ENCODE measurements at places on chromosomes 5 and 9. TPM values are rescaled to one million over a fixed set of nuclear protein-coding genes. Genes with fewer than 3 reads are reported as not detected.

The C9 gene
- total RNA-seq = not detected

The KIF4B gene
- total RNA-seq = 0.05 TPM

The EDIL3 gene
- total RNA-seq = not detected

The PRDM12 gene
- total RNA-seq = 0.09 TPM

The RAB3C gene
- not detected for total RNA-seq

DNA sequence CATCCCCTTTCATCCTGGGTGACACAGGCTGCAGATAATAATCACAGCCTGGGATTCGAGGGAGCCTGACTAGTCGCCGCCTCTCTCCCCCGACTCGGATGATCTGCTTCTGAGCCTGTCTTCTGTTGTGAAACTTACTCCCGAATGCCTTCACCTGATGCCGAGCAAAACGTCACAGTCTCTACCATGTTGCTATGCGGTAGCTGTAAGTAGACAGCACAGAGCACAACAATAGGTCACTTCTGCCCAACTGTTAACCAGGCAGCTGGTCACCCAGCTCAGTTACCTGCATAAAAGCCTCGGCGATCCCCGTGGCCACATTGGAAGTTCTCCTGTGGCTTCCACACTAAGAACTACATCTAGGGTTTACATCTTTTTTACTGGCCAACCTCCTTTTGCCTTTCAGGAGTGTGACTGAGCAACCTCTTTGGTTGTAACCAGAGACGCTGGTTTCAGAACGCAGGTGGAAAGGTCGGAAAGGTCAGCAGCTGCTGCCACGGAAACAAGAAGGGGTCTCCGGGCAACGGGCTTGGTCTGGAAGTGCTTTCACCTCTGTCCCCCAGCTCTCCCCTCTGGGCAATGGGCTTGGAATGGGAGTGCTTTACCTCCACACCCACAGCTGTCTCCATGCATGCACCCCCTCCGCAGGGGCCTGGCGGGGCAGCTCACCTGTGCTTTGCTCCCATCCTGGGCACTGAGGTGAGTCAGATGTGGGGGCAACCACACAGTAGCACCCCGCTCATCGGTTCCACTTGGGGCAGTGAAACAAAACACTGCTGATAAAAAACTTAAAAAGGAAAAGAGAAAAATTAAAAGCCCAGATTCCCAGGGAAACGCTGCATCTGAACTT, 7.6 kb upstream of the PPP1R26 start:
- DNase-seq = no peak
- H3K4me1 ChIP-seq = peaks cover 19% of the 10 kb centered on the region
- peaks cover 34% of the 10 kb centered on the region for H3K27me3 ChIP-seq
- H3K27ac ChIP-seq = no peak overlapping the region
- H3K36me3 ChIP-seq = no peaks in the 10 kb centered on the region

DNA sequence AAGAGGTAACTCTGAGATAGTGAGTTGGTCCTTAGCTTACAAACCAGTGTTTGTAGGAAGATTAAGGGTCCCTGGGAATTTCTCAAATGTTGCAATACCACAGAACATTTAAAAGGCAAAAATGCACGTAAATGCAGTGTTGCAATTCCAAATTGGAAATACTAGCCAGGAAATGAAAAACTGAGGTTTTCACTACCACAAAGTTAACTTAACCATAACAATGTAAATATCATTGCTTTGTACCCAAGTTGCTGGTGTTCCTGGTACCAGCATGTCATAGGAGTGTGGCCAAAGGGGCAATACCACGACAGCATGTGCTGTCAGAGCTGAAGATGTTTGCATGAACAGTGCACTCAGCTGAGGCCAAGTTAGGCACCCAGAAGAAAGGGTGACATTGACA, 382.9 kb downstream of the GLIS3 start:
- H3K36me3 ChIP-seq = no peaks in the 10 kb centered on the region
- H3K4me3 ChIP-seq = no peak overlapping the region
- H3K27me3 ChIP-seq = peaks cover 14% of the 10 kb centered on the region
- H3K4me1 ChIP-seq = no peaks in the 10 kb centered on the region

DNA sequence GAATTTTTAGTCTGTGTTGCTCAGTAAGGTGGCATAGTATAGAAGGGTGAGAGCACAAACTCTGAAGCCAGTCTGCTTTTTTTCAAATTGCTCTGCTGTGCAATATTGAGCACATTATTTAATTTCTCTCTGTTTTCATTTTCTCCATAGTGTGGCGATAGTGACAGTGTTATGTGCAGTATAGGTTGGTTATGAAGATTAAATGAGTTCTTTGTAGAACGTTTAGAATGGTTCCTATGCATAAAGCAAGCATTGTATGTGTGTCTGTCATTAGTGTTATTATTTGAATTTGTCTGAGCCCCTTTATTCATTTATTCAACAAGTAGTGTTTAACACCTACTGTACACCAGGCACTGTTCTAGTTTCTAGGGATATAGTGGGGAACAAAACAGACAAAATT, 9.2 kb downstream of the PRR16 start:
- no peaks in the 10 kb centered on the region for H3K36me3 ChIP-seq
- no peak overlapping the region for H3K4me3 ChIP-seq
- no peaks in the 10 kb centered on the region for H3K27me3 ChIP-seq
- no peak overlapping the region for H3K27ac ChIP-seq
- no peak for DNase-seq
- H3K4me1 ChIP-seq = no peaks in the 10 kb centered on the region

GRCh38 chr9:9045572-9045971, 1246.0 kb upstream of the DMAC1 start:
- no peak for DNase-seq
- H3K27ac ChIP-seq = no peak overlapping the region
- H3K4me3 ChIP-seq = no peak overlapping the region

GRCh38 chr9:126450668-126451205, 124.1 kb downstream of the MVB12B start:
- H3K36me3 ChIP-seq = no peaks in the 10 kb centered on the region
- DNase-seq = no peak
- H3K27me3 ChIP-seq = no peaks in the 10 kb centered on the region
- H3K4me1 ChIP-seq = peaks cover 3% of the 10 kb centered on the region
- H3K4me3 ChIP-seq = no peak overlapping the region

DNA sequence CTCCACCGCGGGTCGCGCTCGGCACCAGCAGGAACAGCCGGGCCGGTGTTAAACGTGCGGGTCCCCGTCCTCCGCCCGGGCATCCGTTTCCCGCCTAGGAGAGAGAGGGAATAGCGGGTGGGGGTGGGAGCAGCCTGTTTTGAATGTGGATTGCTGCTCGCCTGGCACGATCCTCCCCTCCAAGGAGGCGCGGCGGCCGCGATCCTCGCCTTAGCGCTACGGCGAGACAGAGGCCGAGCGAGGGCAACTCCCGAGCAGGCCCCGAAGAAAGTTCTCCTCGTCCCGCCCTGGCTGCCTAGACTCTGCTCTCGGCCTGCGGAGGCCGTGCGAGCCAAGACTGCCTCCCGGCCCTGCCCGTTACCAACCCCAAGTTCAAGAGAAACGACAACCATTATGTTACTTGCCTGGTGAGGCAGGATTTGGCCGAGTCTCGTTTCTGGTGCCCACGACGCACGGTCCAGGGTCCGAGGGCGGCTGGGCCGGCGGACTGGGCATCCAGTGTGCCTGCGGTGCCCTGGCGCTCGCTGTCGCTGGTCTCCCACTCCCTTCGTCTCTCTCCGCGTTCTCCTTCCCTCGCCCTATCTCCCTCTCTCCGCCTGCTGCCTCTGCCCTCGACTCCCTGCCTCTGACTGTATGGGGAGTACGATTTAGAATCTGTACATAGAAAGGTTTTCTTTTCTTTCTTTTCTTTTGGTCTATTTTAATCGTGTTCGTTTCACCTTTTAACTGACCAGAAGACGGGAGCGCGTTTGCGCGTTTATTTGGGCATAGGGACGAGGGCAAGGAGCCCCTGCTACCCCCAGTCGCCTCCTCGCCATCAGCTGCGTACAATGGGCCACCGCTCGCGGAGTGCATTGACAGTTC, 724 bp downstream of the NR2F1-AS1 start:
- H3K4me1 ChIP-seq = peaks cover 16% of the 10 kb centered on the region
- H3K27ac ChIP-seq = no peak overlapping the region
- H3K4me3 ChIP-seq = no peak overlapping the region
- H3K27me3 ChIP-seq = peaks cover 41% of the 10 kb centered on the region
- no peaks in the 10 kb centered on the region for H3K36me3 ChIP-seq

GRCh38 chr5:52694648-52695047, 93.1 kb upstream of the ITGA1 start:
- no peaks in the 10 kb centered on the region for H3K4me1 ChIP-seq
- no peaks in the 10 kb centered on the region for H3K36me3 ChIP-seq
- DNase-seq = no peak
- H3K27me3 ChIP-seq = no peaks in the 10 kb centered on the region
- H3K27ac ChIP-seq = no peak overlapping the region

- H3K4me1 ChIP-seq = peaks cover 7% of the 10 kb centered on the region
- no peak overlapping the region for H3K27ac ChIP-seq
- DNase-seq = peak; percentile 86
- H3K36me3 ChIP-seq = peaks cover 2% of the 10 kb centered on the region
- no peak overlapping the region for H3K4me3 ChIP-seq
Observed at GRCh38 chr9:97889941-97890887, 32.1 kb downstream of the TRMO start.

GRCh38 chr5:102388235-102388634, 92.2 kb upstream of the SLCO4C1 start:
- no peak for DNase-seq
- no peaks in the 10 kb centered on the region for H3K4me1 ChIP-seq
- H3K27ac ChIP-seq = no peak overlapping the region
- no peaks in the 10 kb centered on the region for H3K36me3 ChIP-seq
- H3K27me3 ChIP-seq = peaks cover 2% of the 10 kb centered on the region
- H3K4me3 ChIP-seq = no peak overlapping the region

- no peak overlapping the region for H3K27ac ChIP-seq
- peaks cover 32% of the 10 kb centered on the region for H3K4me1 ChIP-seq
Observed at GRCh38 chr5:123440456-123441181, 17.4 kb upstream of the CEP120 start.

- no peak overlapping the region for H3K4me3 ChIP-seq
- no peaks in the 10 kb centered on the region for H3K36me3 ChIP-seq
- H3K27me3 ChIP-seq = no peaks in the 10 kb centered on the region
Observed at GRCh38 chr9:137511758-137512463, 38.3 kb downstream of the PNPLA7 start.

DNA sequence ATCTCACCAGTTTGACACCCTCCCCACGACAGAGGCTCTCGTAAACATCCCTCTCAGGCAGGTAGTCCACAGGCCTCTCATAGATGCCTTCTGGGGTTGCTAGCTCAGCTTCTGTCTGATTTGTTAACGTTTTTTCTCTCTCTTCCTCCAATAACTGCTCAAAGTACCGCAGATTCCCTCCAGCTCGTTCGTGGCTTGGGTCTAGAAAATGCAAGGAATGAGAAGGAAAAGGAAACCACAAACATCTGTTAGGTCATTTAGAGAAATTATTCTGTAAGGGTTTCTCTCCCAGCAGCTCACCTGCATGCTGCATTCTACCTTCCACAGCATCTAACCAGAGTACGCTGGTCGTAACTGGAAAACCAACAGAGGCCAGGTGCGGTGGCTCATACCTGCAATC, 18.5 kb downstream of the P4HA2 start:
- no peaks in the 10 kb centered on the region for H3K36me3 ChIP-seq
- H3K27ac ChIP-seq = no peak overlapping the region
- no peak overlapping the region for H3K4me3 ChIP-seq

DNA sequence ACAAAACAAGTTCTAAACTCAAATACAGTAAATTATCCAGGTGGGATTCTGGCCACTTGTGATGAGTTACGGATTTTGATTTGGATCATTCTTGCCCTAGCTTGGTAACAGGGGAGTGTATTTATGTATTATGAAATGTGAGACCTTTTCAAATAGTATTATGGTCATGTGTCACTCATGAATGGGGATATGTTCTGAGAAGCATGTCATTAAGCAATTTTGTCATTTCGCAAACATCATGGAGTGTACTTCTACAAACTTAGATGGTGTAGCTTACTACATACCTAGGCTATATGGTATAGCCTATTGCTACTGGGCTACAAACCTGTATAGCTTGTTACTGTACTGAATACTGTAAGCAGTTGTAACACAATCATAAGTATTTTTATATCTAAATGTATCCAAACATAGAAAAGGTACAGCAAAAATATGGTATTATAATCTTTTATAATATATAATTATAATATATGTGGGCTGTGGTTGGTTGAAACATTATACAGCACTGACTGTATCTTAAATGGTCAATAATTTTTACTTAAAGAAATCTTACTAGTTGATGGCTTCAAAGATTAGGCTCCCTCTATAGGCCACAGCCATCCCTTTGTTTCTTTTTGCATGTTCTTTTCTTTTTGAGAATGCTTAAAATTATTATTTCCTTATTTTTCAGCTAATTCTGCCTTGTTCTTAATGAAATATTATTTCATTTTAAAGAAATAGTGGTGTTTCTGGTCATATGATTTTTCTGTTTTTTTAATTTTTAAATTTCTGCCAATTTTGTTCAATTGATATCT, 128.4 kb downstream of the MAST4 start:
- H3K4me3 ChIP-seq = no peak overlapping the region
- DNase-seq = no peak
- no peaks in the 10 kb centered on the region for H3K36me3 ChIP-seq
- no peak overlapping the region for H3K27ac ChIP-seq

DNA sequence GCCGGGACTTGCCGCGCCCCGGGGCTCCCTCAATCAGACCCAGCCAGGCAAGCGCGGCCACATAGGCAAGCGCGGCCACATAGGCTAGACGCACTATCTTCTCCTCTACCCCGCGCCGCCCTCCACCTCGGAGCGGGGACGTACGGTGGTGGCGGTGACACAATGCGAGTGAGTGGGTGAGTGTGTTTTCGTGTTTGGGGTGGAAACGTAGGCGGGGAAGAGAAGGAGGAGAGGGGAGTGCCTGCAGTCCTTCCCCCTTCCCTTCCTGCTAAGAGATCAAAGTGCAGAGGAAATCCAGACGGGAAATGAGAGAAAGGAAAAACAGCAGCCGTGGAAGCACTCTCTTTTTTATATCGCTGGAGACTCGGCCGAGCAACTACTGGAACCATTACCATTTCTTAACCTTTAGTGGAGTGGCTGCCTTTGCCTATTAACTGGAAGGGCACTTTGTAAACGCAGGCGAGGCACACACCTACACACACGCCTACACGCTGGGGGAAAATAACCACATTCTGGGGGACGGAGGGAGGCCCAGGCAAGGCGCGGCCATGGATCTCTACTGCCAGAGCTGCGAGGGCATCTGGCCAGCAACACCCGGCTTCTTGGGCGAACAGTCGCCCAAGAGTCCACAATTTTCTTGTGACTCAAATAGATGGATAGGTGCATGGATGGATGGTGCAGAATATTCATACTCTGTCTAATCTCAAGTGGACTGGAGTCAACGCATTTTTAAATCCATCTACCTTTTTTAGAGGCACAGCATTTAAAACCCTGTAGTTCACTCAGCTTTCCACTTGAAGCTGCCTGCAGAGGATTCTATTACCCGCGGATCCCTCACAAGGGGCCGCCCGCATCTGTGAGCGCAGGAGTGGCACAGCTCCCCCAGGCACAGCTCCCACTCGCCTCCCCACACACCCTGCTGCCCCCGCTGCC, 2.1 kb downstream of the EDIL3 start:
- DNase-seq = peak; percentile 18
- peaks cover 35% of the 10 kb centered on the region for H3K27me3 ChIP-seq
- peaks cover 6% of the 10 kb centered on the region for H3K4me1 ChIP-seq
- H3K27ac ChIP-seq = no peak overlapping the region
- no peak overlapping the region for H3K4me3 ChIP-seq
- H3K36me3 ChIP-seq = no peaks in the 10 kb centered on the region

GRCh38 chr9:35659340-35659739, 1.2 kb downstream of the CCDC107 start:
- H3K4me1 ChIP-seq = peaks cover 76% of the 10 kb centered on the region
- H3K27me3 ChIP-seq = peaks cover 2% of the 10 kb centered on the region
- DNase-seq = no peak
- peaks cover 37% of the 10 kb centered on the region for H3K36me3 ChIP-seq
- H3K4me3 ChIP-seq = peak overlapping the region; percentile 80
- peak overlapping the region; percentile 82 for H3K27ac ChIP-seq

GRCh38 chr5:65059681-65060598, 291.2 kb downstream of the CWC27 start:
- peaks cover 2% of the 10 kb centered on the region for H3K4me1 ChIP-seq
- no peaks in the 10 kb centered on the region for H3K36me3 ChIP-seq
- no peak for DNase-seq
- no peak overlapping the region for H3K4me3 ChIP-seq
- H3K27ac ChIP-seq = no peak overlapping the region

Measured in activated CD4-positive, alpha-beta T cell treated with anti-CD3 and anti-CD28 coated beads for 36 hours (primary cell).